ENCODE measurements at places on chromosomes 7 and 10.
A peak's percentile ranks its signal among the peaks of the same experiment; 100 is the strongest.

GRCh38 chr7:14504134-14504533 is 398.4 kb downstream of the DGKB start:
- no peak for DNase-seq

GRCh38 chr10:93630625-93631557 is 18.6 kb downstream of the PDE6C start:
- DNase-seq: no peak

- peak; percentile 93 for DNase-seq
Observed at GRCh38 chr10:101367569-101368453, 13.8 kb downstream of the BTRC start.

GRCh38 chr7:15104411-15105092 is 202.0 kb upstream of the DGKB start:
- DNase-seq: no peak

- peak; percentile 52 for DNase-seq
Observed at GRCh38 chr7:104943502-104944343, 70.3 kb upstream of the KMT2E start.

DNA sequence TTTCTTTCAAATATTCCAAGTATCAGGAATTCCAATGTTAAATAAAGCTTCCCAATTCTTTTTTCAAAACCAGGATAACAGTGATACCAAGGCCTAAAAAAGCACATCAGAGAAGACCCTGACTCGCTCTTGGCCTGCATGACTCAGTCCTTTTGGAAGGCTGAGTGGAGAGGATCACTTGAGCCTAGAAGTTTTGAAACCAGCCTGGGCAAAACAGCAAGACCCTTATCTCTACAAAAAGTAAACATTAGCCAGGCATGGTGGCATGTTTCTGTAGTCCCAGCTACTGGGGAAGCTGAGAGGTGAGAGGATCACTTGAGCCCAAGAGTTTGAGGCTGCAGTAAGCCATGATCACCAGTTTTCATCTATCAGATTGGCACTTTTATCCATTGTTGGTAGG is 18.7 kb downstream of the NFE2L3 start:
- DNase-seq: peak; percentile 47

DNA sequence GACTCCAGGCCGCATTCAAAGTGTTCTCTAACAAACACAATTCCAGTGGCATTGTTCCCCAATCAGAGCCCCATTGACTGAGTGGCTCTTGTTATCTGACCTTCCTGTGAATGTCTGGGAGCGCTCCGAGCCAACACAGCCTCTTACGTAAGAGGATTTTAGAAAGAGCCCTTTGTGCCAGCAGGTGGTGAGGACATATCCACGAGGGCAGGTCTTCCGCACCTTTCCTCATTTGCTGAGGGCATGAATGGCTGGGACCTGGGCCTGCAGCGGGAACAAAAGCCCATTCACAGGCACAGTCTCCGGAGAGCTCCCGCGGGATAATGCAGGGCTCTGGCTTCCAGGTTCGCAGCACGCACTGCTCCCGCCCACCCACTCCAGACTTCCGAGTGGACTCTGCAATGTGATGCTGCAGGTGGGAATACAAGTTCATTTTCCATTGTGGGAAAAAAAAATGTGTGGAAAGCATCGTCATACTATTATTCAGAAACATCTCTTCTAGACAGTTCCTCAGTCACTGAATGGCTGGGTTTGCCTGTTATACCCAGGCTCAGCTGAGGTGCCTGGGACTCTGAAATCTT is 295.0 kb upstream of the IGFBP3 start:
- DNase-seq: no peak

GRCh38 chr10:111084366-111085255 is 7.8 kb downstream of the ADRA2A start:
- no peak for DNase-seq

GRCh38 chr7:40213856-40214255 is 79.1 kb downstream of the SUGCT start:
- peak; percentile 66 for DNase-seq

GRCh38 chr10:36606234-36606839 is 519.1 kb upstream of the ANKRD30A start:
- DNase-seq: peak; percentile 49

DNA sequence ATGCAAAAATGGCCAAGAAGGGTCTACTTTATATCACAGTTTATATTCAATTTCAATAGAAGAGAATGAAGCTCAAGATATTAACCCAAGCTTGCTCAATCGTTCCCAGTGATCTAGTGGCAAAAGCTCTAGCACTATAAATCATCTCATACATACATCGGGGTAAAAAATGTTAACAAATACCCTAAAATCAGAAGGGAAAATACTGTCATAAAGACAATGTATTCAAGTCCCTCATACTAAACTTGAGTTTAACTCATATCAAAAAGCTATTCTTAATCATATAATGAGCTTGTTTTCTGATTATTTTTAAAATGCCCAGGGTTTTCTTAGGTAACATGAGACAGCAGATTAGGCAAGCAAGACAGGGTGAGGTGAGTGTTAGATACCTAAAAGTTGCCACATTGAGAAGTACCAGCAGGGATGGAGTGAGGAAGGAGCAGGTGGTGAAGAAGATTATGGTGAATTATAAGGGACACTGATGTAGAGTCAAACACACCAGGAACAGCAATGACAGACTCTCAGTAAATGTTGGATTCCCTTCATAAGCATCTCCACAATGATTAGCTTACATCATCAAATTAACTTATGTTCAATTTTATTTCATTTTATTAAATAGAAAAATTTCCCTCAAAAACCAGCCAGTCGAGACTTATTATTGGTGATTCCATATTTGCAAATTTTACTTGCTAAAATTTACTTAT is 46.2 kb downstream of the ELAPOR2 start:
- no peak for DNase-seq
